ENCODE measurements at places on chromosomes 6 and 20.

DNA sequence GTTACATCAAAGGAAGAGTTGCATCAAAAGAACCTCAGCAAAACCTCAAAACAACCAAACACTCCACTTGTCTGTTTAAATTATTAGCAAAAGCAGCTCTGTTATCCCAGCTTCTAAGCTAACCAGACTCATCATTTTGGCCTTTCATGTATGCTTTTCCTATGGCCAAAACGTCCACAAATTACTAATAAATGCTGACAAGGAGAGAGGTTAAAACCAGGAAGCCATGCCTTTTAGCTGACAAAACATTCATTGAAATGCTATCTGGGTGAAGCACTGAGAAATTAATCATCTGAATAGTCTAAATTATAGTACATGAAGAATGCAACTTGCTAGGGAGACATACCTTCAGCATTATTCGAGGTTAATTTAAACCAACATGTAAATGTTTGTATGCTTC, 80.6 kb downstream of the LAMA2 start:
- H3K4me1 ChIP-seq: no peaks in the 10 kb centered on the region
- H3K27ac ChIP-seq: no peak overlapping the region
- no peak for DNase-seq
- H3K36me3 ChIP-seq: no peaks in the 10 kb centered on the region
- H3K4me3 ChIP-seq: no peak overlapping the region

- no peaks in the 10 kb centered on the region for H3K36me3 ChIP-seq
- peak; percentile 73 for DNase-seq
- no peak overlapping the region for H3K4me3 ChIP-seq
These were observed 122.6 kb upstream of the IFNGR1 start for GRCh38 chr6:137341681-137342195.

- no peak for DNase-seq
- H3K4me3 ChIP-seq: no peak overlapping the region
- H3K27ac ChIP-seq: no peak overlapping the region
- peaks cover 7% of the 10 kb centered on the region for H3K4me1 ChIP-seq
- H3K27me3 ChIP-seq: no peaks in the 10 kb centered on the region
These were observed 112.8 kb downstream of the ZMYND8 start for GRCh38 chr20:47243532-47244305.

- no peaks in the 10 kb centered on the region for H3K27me3 ChIP-seq
- H3K27ac ChIP-seq: no peak overlapping the region
- DNase-seq: no peak
- H3K4me3 ChIP-seq: no peak overlapping the region
- H3K36me3 ChIP-seq: no peaks in the 10 kb centered on the region
- no peaks in the 10 kb centered on the region for H3K4me1 ChIP-seq
These were observed 553.0 kb upstream of the MARCKS start for GRCh38 chr6:113304116-113304515.

DNA sequence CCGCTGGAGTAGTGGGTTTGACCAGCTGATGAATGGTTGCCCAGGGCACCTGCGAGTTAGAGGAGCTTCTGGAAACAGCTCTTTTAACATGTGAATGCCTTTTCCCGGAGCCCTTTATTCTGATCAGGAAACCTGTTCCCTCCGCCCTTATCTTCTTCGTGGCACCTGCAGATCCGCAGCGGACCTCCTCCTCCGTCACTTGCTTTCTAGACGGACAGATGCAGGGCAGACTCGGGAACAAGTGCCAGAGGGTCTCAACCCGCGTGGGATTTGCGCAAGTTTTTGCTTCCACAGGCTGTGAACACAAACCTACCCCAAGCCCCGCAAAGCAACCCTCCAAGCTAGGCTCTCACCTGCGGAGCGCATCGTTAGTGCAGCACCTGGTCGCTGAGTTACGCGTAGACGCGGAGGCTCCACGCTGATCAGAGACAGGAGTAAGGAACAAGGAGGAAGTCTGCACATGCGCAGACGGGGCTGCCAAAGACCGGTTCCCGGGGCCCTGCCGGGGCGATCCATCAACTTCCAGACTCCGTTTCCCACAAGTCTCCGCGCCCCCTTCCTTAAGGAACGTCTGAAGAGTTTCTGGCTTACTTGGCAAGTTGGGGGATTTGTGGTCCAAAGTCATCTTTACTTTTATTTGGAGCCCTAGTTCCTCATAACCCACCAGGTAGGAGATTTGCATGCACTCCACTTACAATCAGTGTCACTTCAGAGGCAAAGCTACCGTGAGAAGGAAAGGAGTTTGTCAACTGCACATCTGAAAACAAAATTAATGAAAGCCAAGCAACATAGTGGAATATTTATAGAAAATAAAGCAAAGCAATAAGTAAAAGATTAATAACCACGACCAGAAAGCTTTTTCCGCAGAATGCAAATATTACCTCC, 52.7 kb upstream of the ELMO2 start:
- H3K4me1 ChIP-seq: no peaks in the 10 kb centered on the region
- 0 out of 2 replicates have a peak, but pooled peaks cover 5% of the 10 kb centered on the region for H3K27me3 ChIP-seq

DNA sequence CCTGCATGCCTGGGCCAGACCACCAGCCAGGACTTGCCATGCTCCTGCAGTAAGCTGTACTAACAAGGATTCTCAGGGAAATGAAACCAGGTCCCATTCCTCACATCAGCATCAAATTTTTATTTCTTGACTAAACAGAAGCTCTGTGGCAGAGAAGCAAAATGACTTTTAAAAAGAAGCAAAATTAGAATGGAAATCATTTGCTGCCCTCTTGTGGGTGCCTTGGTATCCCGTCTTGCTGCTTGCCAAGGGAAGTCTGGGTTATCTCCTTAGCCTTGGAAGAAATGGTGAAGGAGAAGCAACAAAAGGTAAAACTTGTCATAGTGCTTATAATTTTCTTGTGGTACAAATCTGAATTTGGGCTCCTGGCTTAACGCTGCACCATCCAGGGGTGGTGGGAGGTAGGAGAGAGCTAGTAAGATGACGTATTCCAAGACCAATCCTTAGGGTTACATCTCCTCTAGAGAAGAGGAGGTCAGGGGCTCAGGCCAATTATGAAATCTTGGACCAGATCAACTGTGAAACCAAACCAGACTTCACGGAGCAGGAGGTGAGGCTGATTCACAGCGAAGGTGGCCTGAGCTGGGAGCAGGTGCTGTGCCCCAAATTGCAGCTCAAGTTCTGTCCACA, 107.5 kb downstream of the FAXC start:
- no peak overlapping the region for H3K4me3 ChIP-seq
- H3K4me1 ChIP-seq: no peaks in the 10 kb centered on the region
- DNase-seq: peak; percentile 66

- no peaks in the 10 kb centered on the region for H3K36me3 ChIP-seq
- H3K27me3 ChIP-seq: no peaks in the 10 kb centered on the region
- DNase-seq: no peak
- H3K4me1 ChIP-seq: no peaks in the 10 kb centered on the region
- H3K27ac ChIP-seq: no peak overlapping the region
These were observed 10.9 kb downstream of the ZNF217 start for GRCh38 chr20:53582574-53583351.

GRCh38 chr6:116812051-116812650, 16.7 kb downstream of the GPRC6A start:
- no peak overlapping the region for H3K4me3 ChIP-seq
- no peaks in the 10 kb centered on the region for H3K27me3 ChIP-seq
- no peak overlapping the region for H3K27ac ChIP-seq
- no peaks in the 10 kb centered on the region for H3K36me3 ChIP-seq
- H3K4me1 ChIP-seq: no peaks in the 10 kb centered on the region

DNA sequence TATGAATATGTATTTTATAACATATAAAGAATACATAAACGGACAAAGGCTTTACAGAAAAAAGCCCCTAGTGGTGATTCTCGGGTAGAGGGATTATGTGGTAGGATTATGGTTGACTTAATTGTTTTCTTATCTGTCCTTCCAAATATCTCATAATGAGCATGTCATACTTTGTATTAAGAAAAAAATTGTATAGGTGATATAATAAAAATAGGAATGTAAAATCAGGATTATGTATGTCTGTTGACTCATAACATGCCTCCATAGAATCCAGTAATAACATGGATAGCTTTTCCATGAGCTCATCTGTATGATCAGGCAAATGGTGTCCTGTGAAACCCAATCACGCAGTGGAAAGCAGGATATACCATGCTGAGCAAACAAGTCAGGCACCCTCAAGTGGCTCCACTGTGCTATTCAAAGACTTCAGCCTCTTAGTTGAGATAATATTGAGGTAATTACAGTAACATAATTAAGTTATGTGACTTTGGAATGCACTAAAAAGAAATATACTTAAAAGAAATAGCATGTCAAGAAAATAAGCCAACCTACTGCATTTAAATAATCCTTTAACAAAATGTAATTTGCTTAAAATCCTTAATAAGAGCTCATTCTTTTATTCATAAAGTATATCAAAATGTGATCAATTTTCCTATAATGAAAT, 39.6 kb upstream of the PRELID3B start:
- H3K27me3 ChIP-seq: no peaks in the 10 kb centered on the region
- H3K4me1 ChIP-seq: no peaks in the 10 kb centered on the region
- no peak overlapping the region for H3K4me3 ChIP-seq
- no peaks in the 10 kb centered on the region for H3K36me3 ChIP-seq
- H3K27ac ChIP-seq: no peak overlapping the region
- DNase-seq: peak; percentile 70

- H3K4me3 ChIP-seq: no peak overlapping the region
- no peaks in the 10 kb centered on the region for H3K27me3 ChIP-seq
- H3K4me1 ChIP-seq: peaks cover 3% of the 10 kb centered on the region
- no peak overlapping the region for H3K27ac ChIP-seq
- H3K36me3 ChIP-seq: no peaks in the 10 kb centered on the region
- DNase-seq: no peak
These were observed 39.2 kb downstream of the TRIM27 start for GRCh38 chr6:28884423-28885131.

- no peak for DNase-seq
- H3K4me1 ChIP-seq: no peaks in the 10 kb centered on the region
- no peaks in the 10 kb centered on the region for H3K27me3 ChIP-seq
- H3K4me3 ChIP-seq: no peak overlapping the region
- H3K36me3 ChIP-seq: no peaks in the 10 kb centered on the region
These were observed 733.9 kb downstream of the CBLN4 start for GRCh38 chr20:55271371-55271770.

GRCh38 chr20:57310821-57311514, 18.6 kb upstream of the SPO11 start:
- H3K4me1 ChIP-seq: peaks cover 73% of the 10 kb centered on the region
- no peaks in the 10 kb centered on the region for H3K27me3 ChIP-seq
- H3K4me3 ChIP-seq: no peak overlapping the region
- DNase-seq: no peak

- H3K4me3 ChIP-seq: no peak overlapping the region
- no peaks in the 10 kb centered on the region for H3K36me3 ChIP-seq
- no peaks in the 10 kb centered on the region for H3K4me1 ChIP-seq
- H3K27me3 ChIP-seq: no peaks in the 10 kb centered on the region
- H3K27ac ChIP-seq: no peak overlapping the region
- DNase-seq: peak; percentile 16
These were observed 276.4 kb downstream of the UTRN start for GRCh38 chr6:144561455-144562043.

- H3K27me3 ChIP-seq: no peaks in the 10 kb centered on the region
- H3K27ac ChIP-seq: no peak overlapping the region
- no peaks in the 10 kb centered on the region for H3K36me3 ChIP-seq
- DNase-seq: no peak
These were observed 203.9 kb upstream of the RAB32 start for GRCh38 chr6:146339716-146340115.

- H3K4me1 ChIP-seq: peaks cover 15% of the 10 kb centered on the region
- no peaks in the 10 kb centered on the region for H3K27me3 ChIP-seq
- H3K27ac ChIP-seq: no peak overlapping the region
- no peaks in the 10 kb centered on the region for H3K36me3 ChIP-seq
- no peak overlapping the region for H3K4me3 ChIP-seq
- no peak for DNase-seq
These were observed 2.6 kb downstream of the PPP1R14C start for GRCh38 chr6:150145427-150145826.

- DNase-seq: peak; percentile 77
- 0 out of 2 replicates have a peak, but pooled peaks cover 2% of the 10 kb centered on the region for H3K27me3 ChIP-seq
- peaks cover 18% of the 10 kb centered on the region for H3K4me1 ChIP-seq
These were observed 63.9 kb downstream of the FHL5 start for GRCh38 chr6:96626759-96627364.

- no peaks in the 10 kb centered on the region for H3K27me3 ChIP-seq
- H3K27ac ChIP-seq: no peak overlapping the region
- H3K36me3 ChIP-seq: no peaks in the 10 kb centered on the region
These were observed 56.8 kb upstream of the PHIP start for GRCh38 chr6:79134699-79135474.

GRCh38 chr20:45894797-45895196, 3.7 kb downstream of the CTSA start:
- H3K4me1 ChIP-seq: peaks cover 27% of the 10 kb centered on the region
- no peak overlapping the region for H3K4me3 ChIP-seq
- H3K27me3 ChIP-seq: no peaks in the 10 kb centered on the region
- DNase-seq: no peak

Data from Karpas-422 (cell line).